ENCODE measurements at places on chromosomes 2 and 18.

DNA sequence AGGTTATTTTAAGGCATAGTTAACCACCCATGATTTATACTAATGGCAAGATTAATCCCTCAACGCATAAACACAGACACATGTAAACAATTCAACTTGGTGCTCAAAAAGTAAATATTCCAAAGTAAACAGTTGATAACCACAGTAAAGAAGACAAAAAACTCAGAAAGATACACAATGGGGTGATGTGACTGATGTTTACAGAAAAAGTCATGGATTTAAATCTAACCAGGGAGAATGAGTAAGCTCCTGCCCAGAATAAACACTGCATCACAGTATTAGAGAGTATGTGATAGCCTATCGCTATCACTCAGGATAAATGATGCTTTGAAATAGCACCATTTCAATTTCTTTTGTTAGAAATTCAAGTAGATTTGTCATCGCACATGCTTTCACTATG lies 49.3 kb downstream of the HIBCH start:
- no peaks in the 10 kb centered on the region for H3K36me3 ChIP-seq
- H3K27me3 ChIP-seq, result no peaks in the 10 kb centered on the region
- H3K27ac ChIP-seq, result no peak overlapping the region
- DNase-seq, result no peak

GRCh38 chr2:96907115-96908041 lies 37.5 kb upstream of the SEMA4C start:
- H3K4me1 ChIP-seq, result peaks cover 20% of the 10 kb centered on the region
- H3K27ac ChIP-seq, result peak overlapping the region; percentile 91
- H3K36me3 ChIP-seq, result no peaks in the 10 kb centered on the region
- DNase-seq, result peak; percentile 89

DNA sequence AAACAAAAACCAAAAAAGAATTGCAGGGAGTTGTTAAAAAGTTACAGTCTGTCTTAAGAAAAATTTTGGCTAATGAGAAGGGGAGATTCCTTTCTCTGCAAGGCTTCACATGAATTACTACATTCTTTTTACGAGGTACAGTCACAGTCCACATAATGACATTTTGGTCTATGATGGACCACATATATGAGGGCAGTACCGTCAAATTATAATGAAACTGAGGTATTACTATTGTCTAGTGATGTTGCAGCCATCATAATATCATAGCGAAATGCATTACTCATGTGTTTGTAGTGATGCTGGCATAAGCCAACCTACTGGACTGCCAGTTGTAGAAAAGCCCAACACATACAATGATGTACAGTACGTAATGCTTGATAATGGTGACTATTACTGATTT lies 12.5 kb downstream of the SERPINB7 start:
- H3K27ac ChIP-seq, result no peak overlapping the region
- no peaks in the 10 kb centered on the region for H3K36me3 ChIP-seq
- no peaks in the 10 kb centered on the region for H3K27me3 ChIP-seq
- H3K4me1 ChIP-seq, result no peaks in the 10 kb centered on the region

DNA sequence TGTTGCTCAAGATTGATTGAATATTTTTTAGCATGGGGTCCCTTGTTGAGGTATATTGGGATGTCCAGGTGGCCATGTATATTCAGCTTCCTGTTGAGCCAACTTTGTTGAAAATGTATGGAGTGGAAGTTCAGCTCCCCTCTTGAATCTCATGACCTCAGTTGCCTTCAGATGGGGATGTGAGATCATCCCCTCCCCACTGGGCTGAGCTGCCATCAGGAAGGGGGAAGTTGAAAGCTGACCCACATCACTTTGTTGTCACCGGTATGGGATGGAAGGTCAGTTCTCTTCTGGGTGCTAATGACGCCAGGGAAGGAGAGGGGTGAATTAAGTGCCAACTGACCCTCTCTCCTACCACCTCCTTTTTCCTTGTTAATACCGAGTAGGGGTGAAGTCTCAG lies 33.9 kb downstream of the ACOXL start:
- H3K4me1 ChIP-seq, result no peaks in the 10 kb centered on the region
- no peak overlapping the region for H3K4me3 ChIP-seq
- no peaks in the 10 kb centered on the region for H3K36me3 ChIP-seq
- DNase-seq, result no peak

GRCh38 chr2:154203206-154203605 lies 331.5 kb downstream of the GALNT13 start:
- no peaks in the 10 kb centered on the region for H3K4me1 ChIP-seq
- no peak overlapping the region for H3K27ac ChIP-seq
- no peak overlapping the region for H3K4me3 ChIP-seq
- no peaks in the 10 kb centered on the region for H3K27me3 ChIP-seq

DNA sequence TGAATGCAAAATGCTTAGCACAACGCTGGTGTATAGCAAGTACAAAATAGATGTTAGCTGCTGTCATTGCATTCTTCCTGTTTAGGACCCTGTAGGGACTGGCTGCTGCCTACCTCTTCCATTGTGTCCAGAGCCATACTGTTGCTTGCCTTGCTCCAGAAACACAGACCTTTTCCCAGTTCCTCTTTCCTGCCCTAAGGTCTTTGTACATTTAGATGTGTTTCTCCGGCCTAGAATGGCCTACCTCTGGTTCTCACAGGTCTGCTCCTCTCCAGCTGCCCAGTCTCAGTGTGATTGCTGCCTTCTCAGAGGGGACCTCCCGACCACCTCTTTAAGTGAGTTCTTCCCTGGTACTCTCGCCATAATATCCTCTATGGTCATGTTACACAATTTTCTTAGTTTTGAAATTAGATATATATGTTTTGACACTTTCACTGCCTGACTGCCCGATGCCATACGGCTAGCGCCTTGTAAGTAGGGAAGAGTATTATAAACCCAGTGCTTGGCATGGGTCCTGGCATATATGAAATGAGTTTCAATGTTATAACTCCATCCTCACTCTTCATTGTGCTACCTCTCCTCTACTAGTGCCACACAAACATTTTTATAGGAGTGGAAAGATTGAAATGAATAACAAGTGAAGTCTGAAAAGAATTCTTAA lies 48.3 kb downstream of the RFTN2 start:
- no peak overlapping the region for H3K27ac ChIP-seq
- DNase-seq, result no peak
- no peaks in the 10 kb centered on the region for H3K36me3 ChIP-seq
- no peaks in the 10 kb centered on the region for H3K4me1 ChIP-seq
- H3K27me3 ChIP-seq, result no peaks in the 10 kb centered on the region

DNA sequence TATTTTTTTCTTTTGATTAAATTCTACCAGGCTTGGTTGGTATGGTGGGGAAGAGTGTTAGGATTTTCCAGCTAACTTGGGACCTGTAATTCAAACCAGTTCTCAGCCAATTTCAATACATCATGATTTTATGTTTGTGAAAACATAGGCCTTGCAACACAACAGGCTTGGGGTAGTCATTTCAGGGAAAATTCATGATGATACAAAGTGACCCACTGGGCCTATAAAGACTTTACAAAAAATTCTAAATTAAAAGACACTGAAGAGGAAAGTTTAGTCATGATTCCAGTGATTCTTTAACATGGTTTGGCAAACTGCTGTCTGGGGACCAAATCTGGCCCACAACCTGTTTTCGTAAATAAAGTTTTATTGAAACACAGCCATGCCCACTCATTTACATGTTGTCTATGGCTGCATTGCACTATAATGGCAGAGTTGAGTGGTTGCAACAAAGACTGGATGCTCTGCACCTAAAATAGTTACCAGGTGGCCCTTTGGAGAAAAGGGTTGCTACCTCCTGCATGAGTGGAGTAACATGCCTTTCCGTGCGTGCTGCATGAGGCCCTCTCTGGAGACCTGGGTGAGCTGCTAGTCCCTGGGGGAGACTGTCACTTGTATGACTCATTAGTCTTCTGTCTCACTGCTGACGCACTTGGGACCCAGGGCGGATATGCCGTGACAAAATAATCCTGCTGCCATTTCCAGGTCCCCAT lies 73.6 kb downstream of the NPAS2 start:
- H3K4me1 ChIP-seq, result no peaks in the 10 kb centered on the region
- no peak overlapping the region for H3K27ac ChIP-seq
- no peaks in the 10 kb centered on the region for H3K36me3 ChIP-seq
- no peak overlapping the region for H3K4me3 ChIP-seq
- no peak for DNase-seq

GRCh38 chr2:84946204-84947009 lies 24.6 kb upstream of the KCMF1 start:
- H3K27me3 ChIP-seq, result no peaks in the 10 kb centered on the region
- no peaks in the 10 kb centered on the region for H3K36me3 ChIP-seq
- H3K4me1 ChIP-seq, result no peaks in the 10 kb centered on the region

DNA sequence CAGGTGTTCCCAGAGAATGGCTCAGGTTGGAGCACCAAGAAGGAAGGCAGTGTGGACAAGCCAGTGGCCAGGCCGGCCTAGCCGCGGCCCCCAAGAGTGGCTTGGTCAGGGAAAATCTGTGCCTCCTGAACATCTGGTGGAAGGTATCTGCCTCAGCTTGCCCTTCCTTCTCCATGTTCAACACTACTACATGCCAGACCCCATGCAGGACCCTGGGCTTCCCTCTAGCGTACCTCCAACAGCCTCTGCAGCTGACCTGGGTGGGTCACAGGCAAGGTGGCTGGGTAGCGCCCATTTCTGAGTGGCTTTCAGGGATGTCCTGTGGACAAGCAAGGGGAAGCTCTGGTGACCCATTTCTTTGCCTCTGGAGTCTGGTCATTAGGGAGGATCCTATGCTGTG lies 7.7 kb downstream of the WNT10A start:
- H3K27me3 ChIP-seq, result peaks cover 2% of the 10 kb centered on the region
- H3K36me3 ChIP-seq, result no peaks in the 10 kb centered on the region
- H3K4me3 ChIP-seq, result no peak overlapping the region

DNA sequence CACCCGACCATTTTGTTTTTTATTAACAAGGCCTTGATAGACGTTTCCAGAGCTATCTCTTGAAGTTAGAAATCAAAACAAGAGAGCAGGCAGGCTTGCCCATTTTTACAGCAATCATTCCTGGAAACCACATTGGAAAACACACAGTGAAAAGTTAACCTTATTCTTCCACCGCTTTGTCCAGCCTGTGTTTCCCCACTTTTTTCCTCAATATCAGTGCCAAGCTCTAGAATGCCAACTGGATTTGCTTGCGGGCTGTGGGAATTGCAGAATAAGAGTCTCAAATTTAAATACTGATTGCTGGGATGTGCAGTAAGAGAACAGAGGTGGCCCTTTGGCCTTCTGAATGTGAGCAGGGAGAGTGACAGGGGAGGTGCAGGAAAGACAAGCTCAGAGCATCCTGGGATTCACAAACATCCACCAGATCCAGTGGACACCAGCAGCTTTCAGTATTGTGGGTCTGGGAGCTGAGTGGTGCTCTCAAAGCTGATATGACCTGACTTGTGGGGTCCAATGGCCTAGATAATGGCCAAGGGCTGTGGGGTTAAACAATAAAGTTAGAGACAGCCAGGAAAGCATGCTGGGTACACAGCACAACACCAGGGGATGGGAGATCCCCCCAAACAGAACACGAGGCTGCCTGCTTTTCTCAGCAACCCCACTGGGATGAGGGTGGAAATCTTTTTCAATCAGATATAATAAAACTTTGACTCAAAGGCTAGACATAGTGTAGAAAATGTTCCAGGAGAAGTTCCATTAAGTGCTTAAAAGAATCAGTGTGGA lies 15.5 kb downstream of the CYP1B1 start:
- no peaks in the 10 kb centered on the region for H3K4me1 ChIP-seq
- no peaks in the 10 kb centered on the region for H3K27me3 ChIP-seq
- H3K36me3 ChIP-seq, result no peaks in the 10 kb centered on the region
- no peak overlapping the region for H3K27ac ChIP-seq
- DNase-seq, result no peak
- H3K4me3 ChIP-seq, result no peak overlapping the region

GRCh38 chr2:193690572-193690971 lies 1495.8 kb upstream of the TMEFF2 start:
- no peak for DNase-seq
- H3K4me3 ChIP-seq, result no peak overlapping the region
- no peak overlapping the region for H3K27ac ChIP-seq

DNA sequence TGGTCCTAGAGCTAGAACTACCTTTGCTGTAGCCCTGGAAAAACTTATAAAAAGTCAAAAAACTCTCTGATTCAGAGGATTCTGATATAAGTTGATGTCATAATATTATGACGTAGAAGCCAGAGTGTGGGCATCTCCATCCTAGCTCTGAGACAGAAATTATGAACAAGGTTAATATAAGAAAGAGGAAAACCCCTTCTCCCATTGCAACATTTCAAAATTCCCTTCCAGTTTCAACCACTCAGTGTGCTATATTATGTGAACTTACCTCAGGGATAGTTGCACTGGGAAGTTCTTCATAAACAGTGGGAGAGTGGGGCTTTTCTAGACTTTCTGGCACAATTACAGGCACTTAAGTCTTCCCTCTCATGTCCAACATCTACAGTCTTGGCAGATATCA lies 171.6 kb downstream of the PIK3C3 start:
- H3K4me1 ChIP-seq, result no peaks in the 10 kb centered on the region
- H3K36me3 ChIP-seq, result no peaks in the 10 kb centered on the region
- H3K4me3 ChIP-seq, result no peak overlapping the region
- no peak for DNase-seq
- no peaks in the 10 kb centered on the region for H3K27me3 ChIP-seq

DNA sequence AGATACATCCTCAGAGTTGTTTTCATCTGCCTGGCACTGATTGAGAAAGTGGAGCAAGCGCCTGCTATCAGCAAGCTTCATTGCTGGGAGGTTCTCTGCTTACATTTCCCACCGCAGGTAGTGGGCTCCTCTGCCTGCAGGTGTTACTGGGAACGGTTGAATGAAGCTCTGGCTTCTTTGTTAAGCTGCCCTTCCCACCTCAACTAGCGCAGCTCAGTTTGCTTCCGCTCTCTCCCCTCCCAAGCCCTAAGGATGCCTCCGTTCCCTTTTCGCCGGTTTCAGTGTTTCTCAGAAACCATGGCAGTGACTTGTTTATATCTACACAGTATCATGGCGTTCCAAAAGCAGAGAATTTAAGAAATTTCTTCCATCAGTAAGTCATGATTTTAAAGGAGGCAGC lies 72.2 kb upstream of the B3GNT7 start:
- no peak for DNase-seq
- H3K4me1 ChIP-seq, result no peaks in the 10 kb centered on the region
- no peaks in the 10 kb centered on the region for H3K36me3 ChIP-seq

- no peaks in the 10 kb centered on the region for H3K27me3 ChIP-seq
- H3K4me3 ChIP-seq, result peak overlapping the region; percentile 68
- H3K4me1 ChIP-seq, result no peaks in the 10 kb centered on the region
- DNase-seq, result no peak
- H3K36me3 ChIP-seq, result no peaks in the 10 kb centered on the region
- peak overlapping the region; percentile 22 for H3K27ac ChIP-seq
These were observed 705 bp downstream of the EFR3B start for GRCh38 chr2:25042321-25043240.

- no peak overlapping the region for H3K4me3 ChIP-seq
- H3K36me3 ChIP-seq, result no peaks in the 10 kb centered on the region
- H3K4me1 ChIP-seq, result no peaks in the 10 kb centered on the region
- H3K27ac ChIP-seq, result no peak overlapping the region
- no peak for DNase-seq
- no peaks in the 10 kb centered on the region for H3K27me3 ChIP-seq
These were observed 45.7 kb downstream of the NDUFA10 start for GRCh38 chr2:239979243-239980023.
